ENCODE measurements at places on chromosomes 2 and 18.

GRCh38 chr2:12347066-12347493 is 369.7 kb upstream of the TRIB2 start:
- DNase-seq, result no peak

- DNase-seq, result no peak
Measured at GRCh38 chr2:61263830-61264229, 101.8 kb downstream of the C2orf74 start.

DNA sequence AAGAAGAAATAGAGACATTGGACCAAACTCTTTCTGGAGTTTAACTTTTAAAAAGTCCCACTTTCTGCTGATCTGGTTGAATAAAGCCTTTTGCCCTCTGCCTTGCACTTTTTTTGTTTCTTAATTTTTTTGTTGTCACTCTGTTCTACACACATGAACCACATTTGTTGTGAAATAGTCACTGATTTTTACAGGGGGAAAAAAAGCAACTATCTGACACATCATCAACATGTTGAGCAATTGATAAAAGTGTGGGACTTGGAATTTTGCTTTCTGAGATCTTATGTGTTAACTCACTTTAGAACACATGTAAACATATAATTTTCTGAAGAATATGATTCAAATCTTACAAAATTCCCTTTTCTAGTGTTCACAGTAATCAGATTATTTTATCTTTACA is 414.8 kb upstream of the FIGN start:
- no peak for DNase-seq

GRCh38 chr2:226716126-226716525 is 83.5 kb downstream of the IRS1 start:
- no peak for DNase-seq

- DNase-seq, result no peak
Measured at GRCh38 chr18:10565835-10566234, 40.0 kb downstream of the NAPG start.

DNA sequence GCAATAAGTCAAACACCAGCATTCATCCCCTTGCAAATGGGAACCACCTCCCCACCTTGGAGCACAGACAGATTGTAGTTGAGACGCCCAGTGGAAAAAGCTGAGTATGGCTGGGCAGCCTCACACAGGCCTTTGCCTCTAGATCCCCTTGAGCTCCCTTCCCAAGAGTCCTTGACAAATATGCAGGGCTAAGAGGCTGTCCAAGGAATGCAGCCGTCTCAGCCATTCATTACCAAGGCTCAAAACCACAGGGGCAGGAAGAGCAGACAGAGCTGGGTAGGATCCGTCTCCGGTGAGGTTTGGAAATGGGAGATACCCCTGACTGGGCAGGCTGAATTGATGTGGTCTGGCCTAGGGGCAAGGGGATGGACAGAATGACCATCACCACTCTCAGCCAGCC is 557.1 kb downstream of the TNS1 start:
- DNase-seq, result no peak

DNA sequence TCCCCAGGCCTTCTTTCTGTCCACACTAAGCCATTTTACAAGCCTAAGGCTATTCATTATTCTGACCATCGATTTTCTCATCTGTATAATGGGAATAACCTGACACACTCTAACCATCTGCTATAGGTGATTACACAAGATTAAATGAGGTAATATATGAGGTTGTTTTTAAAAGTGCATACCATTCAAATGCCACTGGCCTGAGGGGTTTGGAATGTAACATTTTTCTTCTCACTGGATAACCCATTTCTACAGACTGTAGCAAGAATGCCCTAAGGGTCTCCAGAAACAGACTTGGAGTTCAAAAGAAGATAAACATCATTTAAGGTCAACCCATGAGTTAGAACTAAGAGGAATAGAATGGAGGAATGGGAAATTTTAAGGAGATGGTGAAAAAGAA is 111.7 kb upstream of the SETBP1 start:
- no peak for DNase-seq

GRCh38 chr2:7429733-7430132 is 512.5 kb downstream of the RNF144A start:
- DNase-seq, result no peak

DNA sequence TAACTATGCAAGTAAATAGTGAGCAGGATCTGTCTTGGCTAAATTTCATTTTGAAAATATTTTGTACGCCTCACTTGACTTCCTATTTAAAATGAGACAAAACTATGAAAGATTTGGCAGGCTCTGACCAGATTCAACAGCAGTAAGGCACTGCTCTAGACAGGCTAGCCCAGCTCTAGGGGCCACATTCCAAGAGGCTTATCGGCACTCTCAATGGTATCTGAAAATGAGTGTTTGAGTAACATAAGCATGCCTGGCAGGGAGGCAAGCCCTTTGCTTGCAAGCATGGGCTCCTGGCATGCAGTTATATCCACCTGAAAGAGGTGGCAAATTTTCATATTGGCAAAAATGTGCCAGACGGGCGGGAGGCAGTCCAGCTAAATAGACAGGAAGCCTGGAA is 10.5 kb downstream of the CAPN13 start:
- DNase-seq, result no peak

GRCh38 chr2:229852565-229852964 is 69.2 kb downstream of the TRIP12 start:
- DNase-seq, result no peak

GRCh38 chr2:84931384-84931821 is 25.9 kb downstream of the TMSB10 start:
- DNase-seq, result no peak
